ENCODE measurements at places on chromosomes 1 and 21.

DNA sequence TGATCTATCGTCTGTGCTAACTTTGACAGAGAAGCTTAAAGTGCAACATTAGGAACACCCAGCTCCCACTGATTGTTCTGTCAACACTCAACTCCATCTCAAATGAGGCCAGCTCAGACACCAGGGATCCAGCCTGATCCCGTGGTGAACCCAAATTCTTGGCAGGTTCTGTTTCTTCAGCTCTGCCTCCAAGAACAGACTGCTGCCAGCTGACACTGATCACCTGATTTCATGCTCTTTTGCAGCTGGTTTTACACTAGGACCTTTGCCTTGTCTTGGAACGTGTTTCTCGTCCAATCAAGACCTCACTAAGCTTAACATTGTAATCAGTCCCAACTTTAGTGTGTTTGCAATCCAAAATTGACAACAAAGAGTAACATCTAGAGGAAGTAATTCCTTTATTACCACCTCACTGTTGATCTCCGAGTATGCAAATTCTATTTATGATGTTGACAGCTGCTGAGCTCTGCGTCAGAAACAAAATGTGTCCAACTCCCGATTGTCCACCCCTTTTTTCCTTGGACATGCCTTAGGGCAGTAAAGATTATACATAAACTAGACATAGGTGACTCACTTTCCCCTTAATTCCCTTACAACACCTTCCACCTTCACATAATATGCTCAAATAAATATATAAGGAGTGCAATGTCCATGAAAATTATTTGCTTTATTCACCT, 1.6 kb upstream of the HYI start:
- peak; percentile 14 for DNase-seq

DNA sequence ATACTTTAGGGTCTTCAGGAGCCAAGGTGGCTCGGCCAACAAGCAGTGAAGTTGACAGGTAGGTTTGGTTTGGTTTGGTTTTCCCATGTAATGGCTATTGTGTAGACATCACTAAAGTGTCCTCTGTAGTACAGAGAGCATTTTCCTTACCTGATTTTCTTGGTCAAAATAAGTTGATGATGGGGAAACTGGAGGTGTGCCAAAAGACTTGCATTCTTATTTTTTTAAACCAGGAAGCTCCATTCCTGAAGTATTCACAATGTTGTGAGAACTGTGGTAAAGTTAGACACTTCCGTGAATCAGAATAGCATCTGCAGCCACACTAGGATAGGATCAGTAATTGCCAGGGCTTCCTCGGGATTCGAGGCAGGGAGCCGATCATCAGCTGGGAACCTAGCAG, 2.9 kb downstream of the ZBTB37 start:
- no peak for DNase-seq

DNA sequence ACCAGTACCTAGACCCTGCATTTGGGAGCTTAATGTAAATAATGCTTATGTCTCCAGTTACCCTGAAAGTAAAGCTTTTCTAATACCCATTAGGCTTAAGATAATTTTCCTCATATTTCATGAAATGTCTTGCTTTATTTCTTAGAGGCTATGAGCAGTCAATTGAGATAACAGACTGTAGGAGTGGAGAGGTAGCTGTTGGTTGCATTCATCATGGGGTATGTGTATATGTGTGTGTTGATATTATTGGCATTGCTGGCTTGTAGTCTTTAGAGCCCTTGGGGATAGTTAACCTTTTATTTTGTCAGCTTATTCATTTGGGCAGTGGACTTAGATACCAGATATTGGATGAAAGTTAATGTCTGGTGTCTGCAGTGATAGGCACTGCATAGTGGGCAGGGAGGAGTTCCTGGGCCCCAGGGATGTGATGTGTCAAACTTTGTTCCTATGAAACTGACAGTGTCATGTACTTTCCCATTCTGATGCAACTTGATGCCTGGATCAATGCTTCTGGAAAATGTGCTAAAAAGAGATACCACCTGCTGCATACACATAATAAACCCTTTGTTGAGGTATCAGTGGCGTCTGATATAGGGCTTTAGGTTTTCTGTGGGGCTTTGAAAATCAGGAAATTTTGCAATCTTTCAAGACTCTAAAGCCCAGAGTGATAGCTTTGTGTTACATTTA, 83.9 kb downstream of the MAST2 start:
- peak; percentile 6 for DNase-seq

DNA sequence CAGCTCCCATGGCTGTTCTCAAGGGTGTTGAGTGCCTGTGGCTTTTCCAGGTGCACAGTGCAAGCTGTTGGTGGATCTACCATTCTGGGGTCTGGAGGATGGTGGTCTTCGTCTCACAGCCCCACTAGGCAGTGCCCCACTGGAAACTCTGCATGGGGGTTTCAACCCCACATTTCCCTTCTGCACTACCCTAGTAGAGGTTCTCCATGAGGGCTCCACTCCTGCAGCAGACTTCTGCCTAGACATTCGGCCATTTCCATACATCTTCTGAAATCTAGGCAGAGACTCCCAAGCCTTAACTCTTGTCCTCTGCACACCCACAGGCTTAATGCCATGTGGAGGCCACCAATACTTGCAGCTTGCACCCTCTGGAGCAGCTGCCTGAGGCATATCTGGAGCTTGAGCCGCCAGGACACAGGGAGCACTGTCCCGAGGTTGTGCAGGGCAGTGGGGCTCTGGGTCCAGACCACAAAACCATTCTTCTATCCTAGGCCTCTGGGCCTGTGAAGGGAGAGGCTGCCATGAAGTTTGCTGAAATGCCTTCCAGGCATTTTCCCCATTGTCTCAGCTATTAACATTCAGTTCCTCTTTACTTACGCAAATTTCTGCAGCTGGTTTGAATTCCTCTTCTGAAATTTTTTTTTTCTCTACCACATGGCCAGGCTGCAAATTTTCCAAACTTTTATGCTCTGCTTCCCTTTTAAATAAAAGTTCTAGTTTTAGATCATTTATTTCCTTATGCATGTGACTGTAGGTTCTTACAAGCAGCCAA, 8.8 kb upstream of the CAPN8 start:
- no peak for DNase-seq

- no peak for DNase-seq
Observed at GRCh38 chr1:61227857-61228550, 145.6 kb downstream of the NFIA start.

GRCh38 chr1:226422478-226422877, 14.6 kb upstream of the PARP1 start:
- no peak for DNase-seq
